ENCODE measurements at places on chromosomes 12 and 14.
A peak's percentile ranks its signal among the peaks of the same experiment; 100 is the strongest.

GRCh38 chr14:70796551-70796950 lies 12.8 kb downstream of the MAP3K9 start:
- DNase-seq: no peak

DNA sequence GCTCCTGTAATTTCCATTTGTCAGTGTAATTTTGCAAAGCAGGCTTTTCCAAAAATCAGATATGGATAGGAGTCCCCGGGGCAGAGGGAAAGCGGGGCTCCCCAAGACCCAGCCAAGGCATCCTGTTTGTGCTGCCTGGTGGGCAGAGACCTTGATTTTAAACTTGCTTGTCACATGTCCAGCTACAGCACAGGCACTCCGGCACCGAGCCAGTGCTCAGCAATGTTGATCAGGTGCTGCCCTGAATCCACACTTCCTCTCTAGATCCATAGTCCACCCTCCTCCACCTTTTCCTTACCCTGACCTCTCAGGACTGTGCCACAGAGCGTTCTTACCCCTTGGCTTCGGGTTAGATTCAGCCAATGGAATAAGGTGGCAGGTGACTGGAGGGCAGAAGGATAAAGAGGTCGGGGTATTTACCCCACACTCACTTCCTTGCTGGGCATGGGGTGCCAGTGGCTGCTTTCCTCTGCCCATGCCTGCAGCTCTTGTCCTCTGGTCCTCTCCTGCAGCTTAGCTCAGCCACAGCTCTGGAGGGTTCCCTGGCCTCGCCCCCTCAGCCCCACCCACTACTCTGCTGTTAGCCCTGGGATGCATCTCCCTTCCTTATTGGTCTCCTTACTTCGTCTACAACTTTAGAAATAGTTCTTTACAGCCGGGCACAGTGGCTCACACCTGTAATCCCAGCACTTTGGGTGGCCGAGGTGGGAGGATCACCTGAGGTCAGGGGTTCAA lies 80.1 kb downstream of the IRF2BPL start:
- DNase-seq: no peak

DNA sequence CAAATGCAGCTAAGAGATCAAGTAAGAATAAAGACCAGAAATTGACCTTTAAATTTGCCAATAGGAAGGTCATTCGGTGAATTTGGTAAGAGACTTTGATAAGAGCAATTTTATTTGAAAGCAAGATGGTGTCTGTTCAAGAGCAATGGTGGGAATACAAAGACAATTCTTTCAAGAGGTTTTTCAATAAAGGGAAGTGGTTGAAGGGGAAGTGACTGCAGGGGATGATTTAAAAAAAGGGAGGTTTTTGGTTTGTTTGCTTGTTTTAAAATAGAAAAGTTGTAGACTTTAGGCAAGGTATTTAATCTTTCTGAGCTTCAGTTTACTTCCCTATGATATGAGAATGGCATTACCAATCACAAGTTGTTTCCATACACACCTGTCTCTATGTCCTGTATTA lies 4.3 kb upstream of the APPL2 start:
- no peak for DNase-seq

DNA sequence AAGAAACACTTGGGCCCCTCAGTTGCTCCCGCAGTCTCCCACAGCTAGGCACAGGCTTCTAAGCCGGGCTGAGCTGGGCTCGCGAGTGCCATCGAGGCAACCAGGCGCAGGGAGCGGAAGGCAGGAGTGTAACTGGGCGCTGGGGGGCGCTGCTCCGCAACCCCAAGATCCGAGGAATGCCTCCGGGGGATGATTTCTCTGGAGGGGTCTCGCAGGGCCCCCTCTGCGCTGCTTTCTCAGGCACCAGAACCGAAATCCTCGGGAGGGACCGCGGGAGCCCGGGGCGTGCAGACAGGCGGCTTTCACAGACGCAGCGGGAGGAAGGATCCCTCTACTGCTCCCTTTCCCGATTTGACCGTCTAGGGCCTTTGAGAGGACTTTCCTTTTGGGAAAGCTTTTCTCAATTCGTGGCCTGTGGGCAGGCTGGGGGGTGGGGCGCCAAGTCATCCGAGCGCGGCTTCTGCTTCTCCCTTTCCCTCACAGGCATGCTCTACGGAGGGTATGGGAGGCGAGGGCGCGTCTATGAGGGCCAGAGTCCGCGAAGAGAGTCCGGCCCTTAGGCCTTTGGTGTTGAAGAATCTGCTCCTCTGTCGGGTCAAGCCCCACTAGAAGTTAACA lies 4.3 kb upstream of the NKX2-1 start:
- DNase-seq: no peak

GRCh38 chr14:68688872-68689371 lies 103.9 kb downstream of the ZFP36L1 start:
- peak; percentile 47 for DNase-seq

- no peak for DNase-seq
These were observed 64.0 kb upstream of the ARHGAP5 start for GRCh38 chr14:32013083-32013482.

- DNase-seq: no peak
These were observed 624 bp downstream of the RIN3 start for GRCh38 chr14:92513966-92514843.

- no peak for DNase-seq
These were observed 3.2 kb downstream of the MSI1 start for GRCh38 chr12:120365675-120366340.

GRCh38 chr12:116358893-116359761 lies 81.6 kb upstream of the MED13L start:
- peak; percentile 88 for DNase-seq

DNA sequence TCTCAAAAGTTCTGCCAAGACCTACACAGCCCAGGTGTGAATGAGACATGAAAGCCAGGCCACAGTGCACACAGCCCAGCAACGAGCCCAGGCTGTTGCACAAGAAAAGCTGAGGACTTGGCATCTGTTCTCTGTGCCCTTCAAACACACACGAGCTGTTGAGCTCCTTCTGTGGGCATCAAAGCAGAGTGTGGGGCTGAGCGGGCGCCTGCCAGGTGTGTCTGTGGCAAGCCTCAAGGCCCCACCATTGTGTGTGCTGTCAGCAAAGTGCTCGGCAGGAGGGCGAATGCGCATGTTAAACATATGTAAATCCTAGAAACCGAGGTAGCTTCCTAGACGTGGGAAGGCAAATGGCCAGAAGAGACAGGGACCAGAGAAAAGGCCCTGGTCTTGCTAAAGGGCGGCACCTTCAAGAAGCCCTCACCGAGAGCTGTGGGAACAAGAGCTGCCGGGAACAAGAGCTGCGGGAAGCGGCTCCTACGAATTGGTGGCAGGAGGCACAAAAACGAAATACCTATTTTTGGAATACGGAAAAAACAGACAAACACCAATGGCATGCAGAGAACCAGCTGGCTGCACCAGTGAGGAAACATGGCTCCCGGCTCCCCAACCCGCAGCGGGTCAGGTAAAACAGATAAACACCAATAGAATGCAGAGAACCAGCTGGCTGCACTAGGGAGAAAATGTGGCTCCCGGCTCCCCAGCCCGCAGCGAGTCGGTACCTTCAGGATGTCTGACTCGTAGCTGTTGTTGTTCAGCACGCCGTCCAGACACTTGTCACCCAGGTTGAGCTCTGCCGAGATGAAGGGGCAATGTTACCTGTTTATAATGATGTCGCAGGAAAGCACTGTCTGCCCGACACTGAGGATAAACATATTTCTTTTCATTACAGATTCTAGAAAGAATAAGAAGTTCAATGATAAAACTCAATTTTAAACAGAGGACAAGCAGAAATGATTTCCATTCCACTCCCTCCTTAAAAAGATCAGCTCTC lies 19.0 kb upstream of the GOLGA3 start:
- no peak for DNase-seq

DNA sequence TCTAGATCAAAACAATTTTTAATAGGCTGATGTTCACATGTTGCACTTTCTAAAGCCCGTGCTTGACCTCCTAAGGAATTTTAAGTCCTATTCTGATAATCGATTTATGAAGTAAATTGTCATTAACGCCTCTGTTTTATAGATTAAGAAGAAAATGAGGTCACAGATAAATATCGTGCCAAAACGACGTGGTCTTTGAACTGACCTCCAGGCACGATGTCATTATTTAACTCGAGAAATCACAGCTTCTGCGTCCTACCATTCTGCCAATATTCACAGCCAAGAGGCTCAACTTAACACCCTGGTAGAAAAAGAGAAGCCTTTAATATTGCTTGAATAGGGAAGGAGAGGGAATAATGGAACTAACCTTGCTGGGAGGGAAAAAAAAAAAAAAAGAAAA lies 888 bp upstream of the EEA1 start:
- no peak for DNase-seq

- DNase-seq: peak; percentile 76
These were observed 515.7 kb upstream of the ATXN7L3B start for GRCh38 chr12:74021937-74022336.

DNA sequence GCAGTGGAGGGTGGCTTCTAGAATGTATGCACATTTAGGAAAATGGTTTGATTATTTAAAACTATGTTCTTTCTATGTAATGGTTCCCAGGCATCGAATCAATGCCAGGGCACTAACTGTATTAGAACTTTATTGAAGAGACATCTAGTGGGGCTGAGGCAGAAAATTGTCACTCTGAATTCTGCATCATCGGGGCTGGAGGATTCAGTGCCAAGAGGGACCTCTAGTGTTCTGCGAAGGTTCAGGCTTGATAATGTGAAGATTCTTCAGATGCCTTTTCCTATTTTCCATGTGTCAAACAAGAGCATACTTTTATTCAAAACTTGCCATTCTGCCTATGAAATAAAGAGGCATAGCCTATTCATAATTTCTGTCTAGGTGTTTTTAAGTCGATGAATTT lies 146.3 kb downstream of the CAND1 start:
- DNase-seq: peak; percentile 63

DNA sequence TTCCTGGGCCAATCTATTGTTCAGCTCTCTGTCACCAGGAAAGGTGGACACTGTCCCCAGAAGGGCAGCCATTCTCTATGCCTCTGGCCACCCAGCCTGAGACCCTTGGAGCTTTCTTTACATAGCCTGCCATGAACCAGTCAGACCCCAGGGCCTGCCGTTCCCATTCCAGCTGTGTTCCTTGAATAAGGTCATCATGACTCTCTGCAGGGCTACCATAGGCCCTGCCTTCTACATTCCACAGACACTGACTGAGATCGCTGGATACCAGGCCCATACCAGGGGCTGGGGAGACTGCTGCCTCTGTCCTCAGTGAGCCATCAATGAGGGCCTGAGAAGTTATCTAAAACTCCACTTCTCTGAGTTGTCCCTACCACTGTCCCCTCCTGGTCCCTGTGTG lies 75.5 kb downstream of the SYNE3 start:
- DNase-seq: peak; percentile 23

- no peak for DNase-seq
These were observed 169.2 kb downstream of the SLC41A2 start for GRCh38 chr12:104788840-104789271.

GRCh38 chr12:92299344-92299743 lies 153.7 kb upstream of the BTG1 start:
- no peak for DNase-seq

DNA sequence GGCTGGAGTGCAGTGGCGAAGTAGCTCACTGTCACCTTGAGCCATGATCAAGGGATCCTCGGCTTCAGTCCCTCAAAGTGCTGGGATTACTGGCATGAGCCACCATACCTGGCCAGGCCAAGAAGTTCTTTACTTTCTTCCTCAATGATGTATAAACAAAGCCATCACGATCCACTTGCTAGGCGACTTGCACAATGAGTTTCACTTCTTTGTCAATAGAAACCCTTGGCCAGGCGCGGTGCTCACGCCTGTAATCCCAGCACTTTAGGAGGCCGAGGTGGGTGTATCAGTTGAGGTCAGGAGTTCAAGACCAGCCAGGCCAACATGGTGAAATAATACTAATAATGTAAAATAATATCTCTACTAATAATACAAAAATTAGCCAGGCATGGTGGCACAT lies 14.4 kb upstream of the SPSB2 start:
- DNase-seq: no peak

GRCh38 chr14:60651086-60651795 lies 2.0 kb upstream of the SIX1 start:
- DNase-seq: no peak

GRCh38 chr14:22174412-22175277 lies 414.4 kb downstream of the DAD1 start:
- no peak for DNase-seq

GRCh38 chr12:54352891-54353874 lies 11.1 kb downstream of the GPR84 start:
- no peak for DNase-seq

- DNase-seq: no peak
These were observed 13.3 kb downstream of the IL22 start for GRCh38 chr12:68240079-68240478.

DNA sequence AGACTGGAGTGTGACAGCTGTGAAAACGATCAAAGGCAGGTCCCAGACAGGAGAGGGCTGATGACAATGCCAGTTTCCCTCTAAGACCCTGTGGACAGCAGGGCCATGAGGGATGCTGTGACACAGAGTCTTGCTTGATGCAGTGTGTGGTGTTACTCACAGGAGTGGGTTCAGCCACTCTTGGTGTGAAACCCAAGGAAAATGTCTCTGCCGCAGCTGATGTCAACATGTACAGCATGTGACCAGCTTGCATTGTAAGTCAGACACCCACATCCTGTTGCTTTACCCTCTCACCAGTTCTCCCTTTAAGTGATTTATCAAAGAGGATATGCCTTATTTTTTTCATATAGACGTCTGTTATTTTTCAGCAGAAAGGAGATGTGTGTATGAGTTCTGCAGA lies 268.6 kb downstream of the BTG1 start:
- peak; percentile 8 for DNase-seq

DNA sequence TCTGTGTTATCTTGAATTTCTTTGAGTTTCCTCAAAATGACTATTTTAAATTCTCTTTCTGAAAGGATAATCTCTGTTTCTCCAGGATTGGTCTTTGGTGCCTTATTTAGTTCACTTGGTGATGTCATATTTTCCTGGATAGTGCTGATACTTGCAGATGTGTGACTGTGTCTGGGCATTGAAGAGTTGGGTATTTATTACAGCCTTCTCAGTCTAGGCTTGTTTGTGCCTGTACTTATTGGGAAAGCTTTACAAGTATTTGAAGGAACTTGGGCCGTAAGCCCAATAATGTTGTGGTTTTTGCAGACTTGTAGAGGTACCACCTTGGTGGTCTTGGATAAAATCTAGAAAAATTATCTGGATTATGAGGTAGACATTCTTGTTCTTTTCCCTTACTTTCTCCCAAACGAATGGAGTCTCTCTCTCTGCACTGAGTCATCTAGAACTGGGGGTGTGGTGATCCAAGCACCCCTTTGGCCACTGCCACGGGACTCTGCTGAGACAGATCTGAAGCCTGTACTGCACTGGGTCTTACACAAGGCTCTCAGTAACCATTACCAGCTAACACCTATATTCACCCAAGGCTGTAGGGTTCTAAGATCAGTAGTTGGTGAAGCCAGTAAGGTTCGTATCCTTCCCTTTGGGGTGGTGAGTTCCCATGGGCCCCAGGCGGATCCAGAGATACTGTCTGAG lies 703.7 kb upstream of the MGAT4C start:
- no peak for DNase-seq

GRCh38 chr14:95313707-95314106 lies 6.0 kb downstream of the CLMN start:
- no peak for DNase-seq

All from SK-N-DZ (cell line).